M059J (cell line): ENCODE measurements at places on chromosomes 2 and 18. TPM values are rescaled to one million over a fixed set of nuclear protein-coding genes. Genes with fewer than 3 reads are reported as not detected.

Gene UGT1A4
- total RNA-seq = not detected in 2 replicates

Gene PIEZO2
- 11.7 and 22.9 TPM in 2 replicates for total RNA-seq

Gene UPP2
- total RNA-seq = not detected in 2 replicates

Gene CD226
- total RNA-seq = 0.10 and 3.8 TPM in 2 replicates

Gene ERFE
- total RNA-seq = 1.6 and 5.2 TPM in 2 replicates

Gene ASNSD1
- total RNA-seq = 30.1 and 48.1 TPM in 2 replicates

Gene GBX2
- 0.96 and 6.6 TPM in 2 replicates for total RNA-seq

Gene TEX51
- total RNA-seq = not detected in 2 replicates

Gene CYBRD1
- 43.7 and 54.7 TPM in 2 replicates for total RNA-seq

Gene GRB14
- total RNA-seq = 0.15 TPM in 1 of 2 replicates, not detected in the other

Gene ATP6V1B1
- 0.81 TPM in 1 of 2 replicates, not detected in the other for total RNA-seq

Gene QPCT
- total RNA-seq = 62.5 and 79.6 TPM in 2 replicates

Gene TEX44
- not detected in 2 replicates for total RNA-seq

Gene ITGA4
- 38.2 and 47.6 TPM in 2 replicates for total RNA-seq

Gene ONECUT2
- total RNA-seq = 1.2 and 1.5 TPM in 2 replicates

Gene SLC11A1
- 0.02 and 0.07 TPM in 2 replicates for total RNA-seq

Gene GPR45
- not detected in 2 replicates for total RNA-seq

Gene CD302
- total RNA-seq = 7.4 TPM in 2 replicates

Gene CAB39
- total RNA-seq = 80.0 and 115 TPM in 2 replicates

Gene LOXHD1
- total RNA-seq = not detected in 2 replicates

Gene LRRC30
- total RNA-seq = not detected in 2 replicates

Gene POTEC
- 0.02 TPM in 1 of 2 replicates, not detected in the other for total RNA-seq

Gene HOXD11
- total RNA-seq = 14.3 and 16.9 TPM in 2 replicates

Gene RAX
- total RNA-seq = not detected in 2 replicates

Gene CPO
- total RNA-seq = not detected in 2 replicates

Gene NCKAP5
- 3.6 and 6.5 TPM in 2 replicates for total RNA-seq

Gene ASB18
- 0.30 TPM in 1 of 2 replicates, not detected in the other for total RNA-seq

Gene TUBA3E
- total RNA-seq = not detected in 2 replicates

Gene RGPD3
- total RNA-seq = 0.02 and 0.05 TPM in 2 replicates

Gene GATA6
- total RNA-seq = 4.1 and 4.6 TPM in 2 replicates

Gene VWA3B
- total RNA-seq = not detected in 2 replicates

Gene CHRNG
- not detected in 2 replicates for total RNA-seq

Gene CIB4
- total RNA-seq = not detected in 2 replicates

Gene TPO
- not detected in 2 replicates for total RNA-seq

Gene RAMP1
- 25.4 and 35.8 TPM in 2 replicates for total RNA-seq

Gene CXCR1
- not detected in 2 replicates for total RNA-seq

Gene OTOS
- not detected in 2 replicates for total RNA-seq

Gene NTSR2
- total RNA-seq = 0.12 TPM in 1 of 2 replicates, not detected in the other

Gene MOGAT1
- not detected in 2 replicates for total RNA-seq

Gene RAPGEF4
- total RNA-seq = 0.47 and 1.4 TPM in 2 replicates

Gene GPR17
- 0.07 TPM in 1 of 2 replicates, not detected in the other for total RNA-seq

Gene PROKR1
- 0.17 TPM in 1 of 2 replicates, not detected in the other for total RNA-seq

Gene IL18RAP
- not detected in 2 replicates for total RNA-seq

Gene ARHGAP28
- 0.05 and 0.37 TPM in 2 replicates for total RNA-seq

Gene FAHD2A
- total RNA-seq = 25.7 and 32.3 TPM in 2 replicates

Gene MC5R
- not detected in 2 replicates for total RNA-seq

Gene TNFAIP6
- not detected in 2 replicates for total RNA-seq

Gene VAPA
- 364 and 425 TPM in 2 replicates for total RNA-seq

Gene SULT1C2
- total RNA-seq = 0.22 TPM in 1 of 2 replicates, not detected in the other

Gene COLEC12
- total RNA-seq = 39.2 and 61.2 TPM in 2 replicates

Gene SERPINB12
- not detected in 2 replicates for total RNA-seq

Gene ERMN
- total RNA-seq = 0.12 and 0.17 TPM in 2 replicates

Gene PHLPP1
- 8.6 and 12.5 TPM in 2 replicates for total RNA-seq

Gene REG3A
- not detected in 2 replicates for total RNA-seq

Gene SIX2
- 0.37 TPM in 1 of 2 replicates, not detected in the other for total RNA-seq

Gene CCDC121
- total RNA-seq = 0.42 and 1.4 TPM in 2 replicates

Gene MPP4
- total RNA-seq = 5.9 and 9.5 TPM in 2 replicates
